Retina (tissue), 1 donor: ENCODE measurements at places on chromosomes 16 and 17.
A peak's percentile ranks its signal among the peaks of the same experiment; 100 is the strongest.

DNA sequence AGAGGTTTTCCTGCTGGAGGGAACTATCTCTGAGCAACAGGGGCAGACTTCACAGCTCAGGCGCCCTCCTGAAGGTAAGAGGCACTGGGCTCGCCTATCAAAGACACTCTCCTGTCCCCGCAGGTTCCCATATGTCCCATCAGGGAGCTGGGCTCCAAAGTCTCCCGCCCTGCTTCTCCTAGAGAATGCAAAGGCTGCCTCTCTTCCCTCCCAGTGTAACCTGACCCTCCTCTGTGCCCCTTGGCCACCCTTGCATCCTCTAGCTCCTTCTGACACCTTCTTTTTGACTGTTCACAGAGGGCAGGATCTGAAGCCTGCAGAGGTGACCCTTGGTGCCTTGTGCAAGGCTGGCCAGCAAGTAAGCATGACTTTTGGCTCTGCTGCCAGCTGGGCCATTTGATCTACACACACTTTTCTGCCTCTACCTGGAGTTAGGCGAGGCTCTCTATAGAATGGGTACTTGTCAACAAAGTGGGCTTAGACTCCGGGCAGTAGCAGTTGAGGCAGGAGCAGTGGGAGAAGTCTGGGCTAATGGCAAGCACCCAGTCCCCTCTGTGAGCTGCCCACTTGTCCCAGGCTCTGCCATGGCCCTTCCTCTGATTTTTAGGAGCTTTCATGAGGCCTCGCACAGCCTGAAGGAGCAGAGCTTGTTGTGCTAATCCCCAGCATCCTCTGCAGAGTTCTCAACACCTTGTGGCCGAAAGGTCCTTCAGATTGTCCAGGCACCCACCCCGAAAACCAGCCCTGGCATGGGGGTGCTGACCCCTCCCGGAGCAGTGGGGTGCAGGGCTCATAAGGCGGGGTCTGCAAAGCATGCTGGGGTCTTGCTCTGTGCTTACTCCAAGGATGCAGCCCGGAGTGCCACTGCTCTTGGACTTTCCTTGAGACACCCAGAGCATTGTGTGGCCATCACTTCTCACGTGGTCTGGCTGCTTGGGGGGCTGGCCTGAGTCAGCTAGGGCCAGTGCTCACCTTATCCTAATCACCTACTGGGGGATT is 122.9 kb downstream of the METRNL start:
- DNase-seq: no peak

DNA sequence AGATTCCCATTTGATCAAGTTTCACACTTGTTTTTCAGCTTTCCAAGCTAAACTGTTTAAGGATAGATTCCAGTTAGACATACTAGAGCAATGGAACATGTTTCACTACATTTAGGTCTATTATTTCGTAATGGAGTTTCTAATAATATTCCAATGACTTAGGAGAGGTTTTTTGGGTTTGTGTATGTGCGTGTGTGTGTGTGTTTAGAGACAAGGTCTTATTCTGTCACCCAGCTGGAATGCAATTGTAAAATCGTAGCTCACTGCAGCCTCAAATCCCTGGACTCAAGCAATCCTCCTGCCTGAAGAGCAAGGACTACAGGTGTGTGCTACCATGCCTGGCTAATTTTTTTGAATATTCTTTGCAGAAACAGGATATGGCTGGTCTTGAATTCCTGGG is 426.3 kb downstream of the ZFHX3 start:
- DNase-seq: no peak

DNA sequence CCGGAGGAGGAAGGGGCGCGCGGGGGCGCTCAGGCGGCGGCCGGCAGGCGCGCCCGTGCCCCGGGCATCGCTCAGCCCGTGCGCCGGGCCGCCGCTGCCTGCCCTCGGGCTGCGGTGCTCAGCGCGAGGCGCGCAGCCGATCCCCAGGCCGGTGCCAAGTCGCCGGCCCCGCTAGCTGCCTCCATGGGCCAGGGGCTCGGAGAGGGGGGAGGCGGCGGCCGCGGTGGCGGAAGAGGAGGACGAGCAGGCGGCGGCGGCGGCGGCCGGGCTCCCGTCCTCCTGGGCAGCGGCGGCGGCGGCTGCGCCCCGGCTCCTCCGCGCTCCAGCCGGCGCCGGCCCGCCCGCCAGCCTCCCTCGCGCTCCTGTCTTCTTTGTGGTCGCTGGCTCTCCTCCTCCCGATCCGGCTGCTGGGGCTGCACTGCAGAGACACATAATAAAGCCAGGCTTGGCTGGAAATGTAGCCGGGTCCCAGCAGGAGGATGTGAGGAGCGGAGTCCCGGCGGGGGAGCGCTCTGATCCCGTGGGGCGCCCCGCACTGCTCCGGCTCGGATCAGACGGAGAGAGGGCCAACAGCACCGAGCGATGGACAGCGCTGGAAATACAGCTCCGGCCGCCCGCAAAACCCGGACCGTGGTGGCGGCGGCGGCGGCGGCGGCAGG is 889 bp upstream of the ZNF423 start:
- peak; percentile 92 for DNase-seq

GRCh38 chr17:41559548-41559947 is 12.3 kb downstream of the KRT9 start:
- DNase-seq: no peak

GRCh38 chr17:34981538-34982241 is 1.4 kb downstream of the LIG3 start:
- peak; percentile 47 for DNase-seq

DNA sequence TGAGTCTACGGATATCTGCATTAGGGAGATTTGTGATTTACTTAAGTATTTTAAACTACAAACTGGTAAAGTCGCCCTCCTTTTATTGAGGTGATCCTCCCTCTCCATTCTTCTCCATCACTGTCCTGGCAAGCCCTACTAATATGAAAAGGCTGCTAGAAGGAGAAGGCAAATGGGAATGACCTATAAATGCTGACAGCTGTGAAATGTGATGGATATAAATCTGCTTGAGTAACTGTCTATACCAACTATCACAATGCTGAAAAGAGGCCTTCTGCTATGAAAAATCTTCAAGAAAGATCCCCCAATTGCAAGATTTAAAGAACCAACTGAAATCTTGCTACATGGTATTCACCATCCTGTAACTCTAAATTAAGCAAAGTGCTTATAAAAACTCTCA is 15.5 kb downstream of the DNAJC7 start:
- no peak for DNase-seq

DNA sequence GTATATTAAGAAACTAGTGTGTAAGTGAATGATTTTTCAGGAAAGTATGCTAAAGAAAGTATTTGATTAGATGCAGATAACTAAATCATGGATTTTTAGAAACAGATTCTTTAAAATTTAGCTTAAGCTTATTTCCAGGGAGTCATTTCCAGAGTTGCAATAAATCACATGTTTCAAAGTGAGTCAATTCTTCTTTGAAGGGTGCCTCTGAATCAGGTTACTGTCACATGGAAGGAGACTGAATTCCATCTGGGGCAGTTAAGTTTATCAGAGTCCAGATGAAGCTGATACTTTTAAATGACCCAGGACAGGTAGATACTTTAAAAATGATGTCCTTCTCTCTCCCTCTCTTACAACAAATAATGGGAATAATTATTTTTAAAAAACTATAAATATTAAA is 5.0 kb downstream of the MFSD11 start:
- DNase-seq: no peak

DNA sequence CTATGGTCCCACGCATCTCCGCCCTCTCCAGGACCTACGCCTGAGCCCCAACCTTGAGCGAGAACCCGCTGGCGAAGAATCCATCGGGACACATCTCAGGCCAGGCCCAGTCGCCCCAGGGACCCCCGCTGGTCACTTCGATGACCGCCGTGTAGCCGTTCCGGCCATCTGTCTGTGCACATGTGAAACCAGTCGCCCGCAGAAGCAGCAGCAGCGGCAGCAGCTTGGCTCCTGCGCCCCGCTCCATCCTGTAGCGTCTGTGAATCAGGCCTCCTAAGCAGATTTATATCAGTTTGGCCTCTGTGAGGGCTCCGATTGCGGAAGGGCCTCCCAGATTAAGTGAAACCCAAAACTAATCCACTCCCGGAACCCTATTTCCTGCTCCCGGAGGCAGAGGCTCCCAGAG is at the start of gene VMO1:
Gene VMO1, minus strand, starts transcription at position 259 of the 406 bp plus-strand sequence. Its CDS starts 12 bp downstream, at position 247.
- DNase-seq: peak; percentile 64

DNA sequence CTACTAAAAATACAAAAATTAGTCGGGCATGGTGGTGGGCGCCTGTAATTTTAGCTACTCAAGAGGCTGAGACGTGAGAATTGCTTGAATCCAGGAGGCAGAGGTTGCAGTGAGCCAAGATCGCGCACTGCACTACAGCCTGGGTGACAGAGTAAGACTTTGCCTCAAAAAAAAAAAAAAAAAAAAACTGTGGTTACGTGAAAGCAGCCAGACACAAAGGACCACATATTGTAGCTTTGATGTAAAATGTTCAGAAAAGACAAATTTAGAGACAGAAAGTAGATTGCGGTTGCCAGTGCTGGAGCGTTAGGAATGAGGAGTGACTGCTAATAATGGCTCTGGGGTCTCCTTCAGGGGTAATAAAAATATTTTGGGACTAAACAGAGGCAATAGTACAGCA is 4.0 kb upstream of the MEAK7 start:
- no peak for DNase-seq

DNA sequence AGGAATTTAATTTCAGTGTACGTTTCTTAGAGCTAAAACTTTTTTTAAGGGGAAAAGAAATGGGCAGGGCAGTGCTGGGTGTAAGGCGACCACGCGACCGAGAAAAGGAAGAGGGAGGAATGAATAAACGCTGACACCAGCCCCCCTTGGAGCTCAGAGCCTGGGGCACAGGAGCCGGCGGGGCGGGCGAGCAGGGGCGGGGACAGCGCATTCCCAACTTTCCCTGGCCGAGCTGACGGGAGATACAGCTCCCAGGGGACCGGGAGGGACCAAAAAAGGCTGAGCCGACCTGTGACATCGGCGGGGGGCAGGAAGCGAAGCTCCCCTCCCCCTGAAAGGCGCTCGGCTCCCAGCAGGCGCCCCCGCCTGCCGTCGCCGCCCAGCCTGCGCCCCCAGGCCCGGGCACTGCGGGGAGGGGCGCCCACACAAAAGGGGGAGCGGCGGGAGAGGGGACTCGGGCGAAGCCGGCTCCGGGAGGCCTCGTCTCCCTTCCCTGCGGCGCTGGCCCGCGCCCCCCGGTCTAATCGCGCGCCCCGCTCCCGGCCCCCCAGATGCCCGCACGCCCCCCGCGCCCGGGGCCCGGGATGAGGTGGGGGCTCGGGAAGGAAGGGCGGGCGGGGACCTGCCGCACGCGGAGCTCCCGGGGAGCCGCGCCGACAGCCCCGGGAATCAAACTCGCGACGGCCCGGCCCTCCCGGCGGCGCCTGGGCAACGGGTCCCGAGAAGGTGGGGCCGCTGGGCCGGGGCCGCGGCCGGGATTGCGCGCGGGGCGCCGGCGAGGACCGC is 622 bp downstream of the CUEDC1 start:
- peak; percentile 72 for DNase-seq
